ENCODE measurements at places on chromosomes 16 and 17. TPM values are rescaled to one million over a fixed set of nuclear protein-coding genes. Genes with fewer than 3 reads are reported as not detected.

Gene HEATR9
- total RNA-seq: not detected

Gene TLE7
- not detected for total RNA-seq

Gene UBE2O
- 17.5 TPM for total RNA-seq

Gene SLC2A4
- total RNA-seq: under 0.01 TPM

Gene PCGF2
- 1.7 TPM for total RNA-seq

Gene KRT25
- total RNA-seq: not detected

Gene G6PC1
- not detected for total RNA-seq

Gene HAS3
- 5.6 TPM for total RNA-seq

Gene CCL4L2
- 0.56 TPM for total RNA-seq

Gene CFAP119
- 2.7 TPM for total RNA-seq

Gene VTN
- 0.19 TPM for total RNA-seq

Gene CACNG1
- not detected for total RNA-seq

All from regular cardiac myocyte (primary cell).